Activated CD8-positive, alpha-beta memory T cell treated with anti-CD3 and anti-CD28 coated beads for 1 hour (primary cell): ENCODE measurements at places on chromosomes 6 and 20.

- DNase-seq = no peak
These were observed 68.7 kb downstream of the RNF182 start for GRCh38 chr6:13993416-13993815.

- DNase-seq = no peak
These were observed 9.8 kb downstream of the RAET1G start for GRCh38 chr6:149913085-149913484.

DNA sequence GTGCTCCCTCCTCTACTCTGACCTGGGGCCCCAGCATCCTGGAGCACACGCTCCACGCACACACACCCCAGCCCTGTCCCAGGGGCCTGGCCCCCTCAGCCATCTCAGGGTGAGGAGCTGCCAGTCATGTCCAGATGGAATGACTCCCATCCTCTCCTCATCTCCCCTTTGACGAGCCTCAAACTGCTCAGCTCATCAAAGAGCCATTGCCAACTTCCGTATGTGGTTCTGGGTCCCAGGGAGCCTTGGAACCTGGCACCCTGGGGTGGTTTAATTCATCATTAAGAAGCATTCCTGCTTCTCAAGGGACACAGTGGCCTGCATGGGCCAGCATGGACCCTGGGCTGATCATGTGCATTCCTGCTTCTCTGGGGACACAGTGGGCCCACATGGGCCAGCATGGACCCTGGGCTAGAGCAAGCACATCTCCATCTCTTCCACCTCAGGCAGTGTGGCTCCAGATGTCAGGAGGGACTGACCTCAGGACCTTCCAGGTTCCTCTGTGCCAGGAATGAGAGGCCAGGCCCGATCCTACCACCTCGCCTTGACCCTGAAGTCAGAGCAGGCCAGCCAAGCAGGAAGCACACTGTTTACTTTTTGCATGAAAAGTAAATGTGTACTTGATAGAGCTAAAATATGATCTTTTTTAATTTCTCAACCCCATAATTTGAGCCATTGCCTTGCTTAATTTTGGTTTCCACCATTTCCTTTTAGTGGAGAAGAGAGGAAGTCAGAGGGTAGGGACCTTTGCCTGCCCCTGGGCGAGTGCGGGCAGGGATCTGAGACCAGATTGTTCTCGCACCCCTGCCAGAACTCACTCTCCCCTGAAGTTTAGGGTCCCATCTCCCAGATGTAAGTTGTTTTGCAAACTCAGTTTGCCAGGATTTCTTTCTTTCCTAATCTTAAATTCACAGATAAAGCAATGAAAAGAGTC lies 26.1 kb downstream of the SPATA2 start:
- no peak for DNase-seq

DNA sequence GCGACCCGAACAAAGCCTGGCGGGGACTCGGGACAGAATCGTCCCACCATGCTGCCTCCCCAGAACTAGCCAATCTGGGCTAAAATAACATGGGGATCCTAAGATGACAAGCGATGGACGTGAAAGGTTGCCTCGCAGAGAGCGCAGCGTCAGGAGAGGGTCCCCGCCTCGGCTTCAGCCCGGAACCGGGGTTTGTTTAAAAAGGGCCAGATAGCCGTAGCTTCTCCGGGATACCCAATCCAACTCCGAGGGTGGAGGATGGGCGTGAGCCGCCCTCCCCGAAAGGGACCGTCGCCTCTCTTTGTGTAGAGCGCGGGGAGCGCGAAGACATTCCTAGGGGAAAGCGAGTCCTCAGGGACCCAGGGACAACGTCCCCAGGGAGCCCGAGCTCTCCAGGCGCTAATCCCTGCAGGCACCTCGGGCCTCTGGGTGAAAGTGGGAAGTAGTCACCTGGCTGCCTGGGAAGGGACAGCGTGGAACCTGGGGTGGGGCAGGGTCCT lies 643 bp downstream of the CD24 start:
- no peak for DNase-seq

DNA sequence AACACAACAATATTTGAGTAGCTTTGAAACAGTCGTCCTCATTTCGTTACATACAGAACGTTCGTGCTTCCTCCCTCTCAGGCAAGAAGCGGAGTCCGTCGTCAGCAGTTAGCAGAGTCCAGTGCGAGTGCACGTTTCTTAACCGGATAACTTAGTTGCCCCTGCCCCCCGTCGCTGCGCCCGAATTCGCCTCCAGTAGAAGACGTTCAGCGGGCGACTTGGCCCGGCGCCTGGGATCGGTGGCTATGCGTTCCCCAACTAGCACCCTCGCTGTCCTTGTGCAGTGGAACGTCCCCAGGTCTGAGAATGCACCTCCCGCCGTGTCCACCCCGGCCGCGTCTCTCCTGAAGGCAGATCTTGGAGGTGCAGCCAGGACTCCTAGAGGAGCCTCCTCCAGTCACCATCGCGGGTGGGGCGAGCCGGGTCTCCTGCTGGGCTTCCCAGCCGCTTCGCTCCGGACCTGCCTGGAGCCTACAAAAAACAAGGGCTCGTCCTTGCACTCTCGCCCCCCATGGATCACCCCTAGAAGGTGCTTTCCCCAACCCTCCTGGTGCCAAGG lies 910 bp upstream of the PCSK2 start:
- DNase-seq = no peak

- no peak for DNase-seq
These were observed 2.8 kb upstream of the GINM1 start for GRCh38 chr6:149563203-149563927.

DNA sequence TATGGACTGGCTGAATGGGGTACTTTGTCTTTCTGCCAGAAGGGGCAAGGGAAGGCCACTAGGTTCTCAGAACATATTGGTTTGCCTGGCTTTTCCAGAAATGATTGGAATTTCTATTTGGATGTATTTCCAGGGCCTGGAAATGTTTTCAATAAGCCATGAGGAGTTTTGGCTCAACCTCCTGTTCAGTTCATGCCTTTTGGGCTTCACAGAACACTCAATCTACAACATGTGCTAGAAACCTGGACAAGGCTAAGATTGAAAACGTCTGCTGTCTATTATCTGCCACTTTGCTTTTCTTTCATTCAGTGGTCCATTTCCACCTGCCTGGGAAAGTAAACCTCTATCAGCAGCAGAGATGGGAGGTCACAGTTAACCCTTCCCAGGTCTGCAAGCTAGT lies 793.4 kb downstream of the TENT5A start:
- no peak for DNase-seq

DNA sequence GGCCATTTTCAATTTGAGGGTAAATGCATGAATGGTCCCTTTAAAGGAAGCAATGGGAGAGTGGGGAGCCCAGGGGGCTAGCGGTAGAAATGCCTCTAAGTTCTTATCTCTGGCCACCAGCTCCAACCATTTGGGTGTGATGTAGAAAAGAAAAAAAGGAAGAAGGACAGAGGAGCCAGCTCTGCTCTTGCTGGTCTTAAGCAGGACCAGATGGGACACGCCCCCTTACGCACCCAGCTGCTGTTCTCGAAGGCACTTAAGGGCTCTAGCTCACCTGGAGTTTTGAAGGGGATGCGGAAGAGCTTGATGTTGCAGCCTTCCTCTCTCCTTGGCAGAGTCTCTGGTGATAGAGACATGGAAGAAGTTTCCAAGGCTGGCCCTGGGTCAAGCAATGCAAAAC lies 59.5 kb upstream of the RNF144B start:
- no peak for DNase-seq

DNA sequence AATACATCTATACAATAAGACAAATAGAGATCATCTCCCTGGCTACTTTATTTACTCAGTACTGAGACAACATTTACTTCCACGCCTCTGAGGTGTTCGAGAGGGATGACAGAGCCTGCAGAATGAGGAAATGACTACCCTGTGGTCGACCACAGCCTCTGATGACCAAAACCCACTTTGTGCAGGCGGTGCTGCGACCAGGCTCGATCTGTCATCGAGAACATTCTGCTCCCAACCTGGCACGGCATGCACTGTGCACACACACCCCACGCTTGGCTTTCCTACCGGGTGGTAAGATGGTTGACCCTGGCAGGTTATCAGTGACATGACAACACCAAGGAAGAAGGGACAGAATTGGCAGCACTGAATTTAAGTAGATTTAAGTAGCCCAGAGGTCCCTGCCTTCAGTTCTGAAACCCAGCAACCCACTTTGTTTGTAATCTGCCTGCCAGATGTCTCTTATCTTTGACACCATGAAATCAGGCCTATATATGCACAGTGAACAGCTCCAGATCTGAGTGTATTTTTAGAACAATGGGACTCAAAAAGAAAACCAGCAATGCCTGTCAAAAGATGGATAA lies 42.6 kb downstream of the TTI1 start:
- no peak for DNase-seq

GRCh38 chr6:12369781-12370262 lies 79.7 kb downstream of the EDN1 start:
- DNase-seq = no peak

DNA sequence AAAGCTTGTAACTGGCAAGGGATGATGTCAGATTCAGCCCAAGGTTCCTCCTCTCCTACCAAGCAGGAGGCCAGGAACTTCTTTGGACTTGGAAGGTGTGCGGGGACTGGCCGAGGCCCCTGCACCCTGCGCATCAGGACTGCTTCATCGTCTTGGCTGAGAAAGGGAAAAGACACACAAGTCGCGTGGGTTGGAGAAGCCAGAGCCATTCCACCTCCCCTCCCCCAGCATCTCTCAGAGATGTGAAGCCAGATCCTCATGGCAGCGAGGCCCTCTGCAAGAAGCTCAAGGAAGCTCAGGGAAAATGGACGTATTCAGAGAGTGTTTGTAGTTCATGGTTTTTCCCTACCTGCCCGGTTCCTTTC lies 14.4 kb downstream of the TNFAIP3 start:
- no peak for DNase-seq

GRCh38 chr6:20907486-20908071 lies 373.3 kb downstream of the CDKAL1 start:
- DNase-seq = no peak

- DNase-seq = peak; percentile 32
These were observed 119.7 kb downstream of the RTN4IP1 start for GRCh38 chr6:106509420-106510089.

- DNase-seq = no peak
These were observed 45.9 kb upstream of the MC3R start for GRCh38 chr20:56202493-56203077.

GRCh38 chr6:96844530-96844929 lies 7.3 kb upstream of the GPR63 start:
- DNase-seq = no peak

DNA sequence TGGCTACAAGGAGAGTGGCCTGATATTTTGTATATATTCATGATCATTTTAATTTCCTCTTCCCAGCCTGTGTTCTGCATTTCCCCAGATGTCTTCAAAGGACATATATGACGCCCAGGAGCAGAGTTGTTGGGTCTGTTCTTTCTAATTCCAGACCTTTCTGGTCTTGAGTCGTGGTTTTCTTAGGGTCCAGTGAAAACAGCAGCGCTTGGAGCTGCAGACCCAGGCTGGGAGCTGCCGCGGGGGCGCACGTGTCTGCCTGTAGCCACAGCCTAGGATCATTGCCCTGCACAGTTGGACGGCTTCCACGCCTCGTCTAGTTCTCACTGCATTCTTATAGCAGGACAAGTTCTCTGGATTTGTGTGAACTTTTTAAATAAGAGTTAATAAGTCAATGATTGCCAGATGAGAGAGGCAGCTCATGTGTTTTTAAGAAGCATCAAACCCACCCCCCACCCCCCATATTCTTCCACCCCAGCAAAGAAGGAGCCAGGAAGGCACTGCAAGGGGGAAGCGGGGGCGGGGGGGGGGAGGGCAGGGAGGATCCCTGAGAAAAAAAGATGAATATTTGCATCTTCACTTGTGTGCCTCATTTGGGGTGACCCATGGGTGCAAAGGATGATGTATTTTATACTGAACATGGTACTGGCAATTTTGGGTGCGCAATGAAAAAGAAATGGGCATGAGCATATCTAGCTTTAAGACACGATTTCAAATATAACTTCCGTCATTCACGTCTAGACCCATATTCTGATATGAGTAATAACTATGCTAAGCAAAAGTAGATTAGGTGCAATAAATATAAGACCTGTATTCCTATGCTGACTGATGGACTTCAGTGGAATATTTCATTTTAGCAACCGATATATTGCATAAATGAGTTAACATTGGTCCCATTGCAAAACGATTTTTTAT lies 160.0 kb downstream of the TBXT start:
- no peak for DNase-seq
